Thymus (tissue), 14 donors: ENCODE measurements at places on chromosomes 6 and 20. TPM values are rescaled to one million over a fixed set of nuclear protein-coding genes. Genes with fewer than 3 reads are reported as not detected.

- DNase-seq: no peak
These were observed 32.7 kb downstream of the LYRM2 start for GRCh38 chr6:89605861-89606260.

DNA sequence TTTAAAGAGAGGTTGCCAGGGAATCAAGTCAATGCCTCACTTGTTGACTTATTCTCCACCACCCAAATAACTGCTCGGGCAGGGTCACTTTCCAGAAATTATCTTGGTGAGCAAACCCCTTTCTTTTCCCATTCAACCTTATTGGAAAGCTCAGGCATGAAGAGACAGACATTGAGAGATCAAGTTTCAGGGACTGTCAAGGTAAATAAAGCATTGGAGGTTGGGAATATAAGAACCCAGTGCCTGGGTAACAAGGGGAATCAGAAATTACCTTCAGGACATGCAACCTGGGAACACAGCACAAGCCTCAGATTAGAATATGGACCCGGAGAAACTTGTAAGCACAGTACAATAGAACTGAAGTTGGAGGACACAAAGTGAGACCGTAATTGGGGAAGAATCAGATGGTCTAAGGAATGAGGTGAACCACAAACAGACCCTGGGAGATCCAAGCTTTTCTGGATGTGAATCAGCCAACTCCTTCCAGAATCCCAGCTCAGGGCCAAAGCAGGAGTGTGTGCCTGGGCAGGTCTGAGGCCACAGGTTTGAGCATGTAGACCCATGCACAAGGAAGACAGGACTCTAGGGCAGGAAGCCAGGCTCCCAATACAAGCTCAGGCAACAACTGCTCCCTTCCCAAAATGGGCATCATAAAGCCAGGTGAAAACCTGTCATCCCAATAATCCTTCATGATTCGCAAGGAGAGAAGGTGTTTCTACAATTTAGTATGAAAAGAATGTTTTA is 512.8 kb downstream of the MAFB start:
- no peak for DNase-seq

QRSL1 gene
- total RNA-seq: 12.3 TPM

DNA sequence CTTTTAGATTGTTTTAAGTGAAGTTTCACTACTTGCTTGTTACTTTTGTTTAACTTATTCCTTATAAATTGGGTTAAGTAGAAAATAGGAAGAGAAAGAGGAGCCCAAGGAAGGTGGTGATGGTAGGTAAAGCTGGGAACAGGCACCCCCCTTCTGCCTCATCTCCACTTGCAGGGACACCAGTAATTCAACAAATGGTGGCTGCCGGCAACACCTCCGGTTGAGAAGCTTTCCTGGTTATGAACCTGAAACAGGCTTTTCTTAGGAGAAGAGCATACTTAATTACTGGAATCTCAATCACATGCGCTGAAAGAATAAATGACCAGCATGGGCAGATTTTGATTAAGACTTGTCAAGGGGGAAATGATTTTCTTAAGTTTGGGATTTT is 158.9 kb upstream of the ZNF217 start:
- DNase-seq: no peak

DNA sequence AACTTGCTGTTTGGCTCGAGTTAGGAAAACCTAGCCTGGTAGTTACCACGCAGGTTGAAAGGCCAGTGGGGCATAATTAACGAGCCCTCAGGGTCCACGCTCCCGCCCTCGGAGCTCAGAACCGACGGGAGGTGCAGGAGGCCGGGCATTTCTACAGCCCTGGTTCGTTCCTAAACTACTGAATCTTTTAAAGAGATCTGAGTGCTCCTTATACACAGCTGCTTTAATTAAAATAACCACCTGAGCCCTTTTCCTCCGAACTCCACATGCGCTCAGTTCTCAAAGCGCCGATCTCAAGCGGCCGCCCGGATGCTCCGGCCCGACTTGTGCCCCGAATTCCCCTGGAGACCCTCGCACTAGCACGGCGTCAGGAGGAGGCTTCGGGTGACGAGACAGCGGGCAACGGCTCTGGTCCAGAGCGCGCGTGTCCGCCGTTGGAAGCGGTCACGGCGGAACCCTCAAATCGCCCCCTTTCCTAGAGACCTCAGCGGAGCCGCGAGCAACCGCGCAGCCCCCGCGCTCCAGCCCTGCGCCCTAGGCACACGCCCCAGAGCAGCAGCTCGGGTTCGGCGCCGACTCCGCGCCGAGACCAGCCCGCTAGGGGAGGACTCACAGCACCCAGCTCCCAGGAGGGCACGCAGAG is 397 bp downstream of the WDR27 start:
- no peak for DNase-seq

NKAIN2 gene
- total RNA-seq: 2.4 TPM
